Hair follicle dermal papilla cell (primary cell): ENCODE measurements at places on chromosomes 1 and 21. TPM values are rescaled to one million over a fixed set of nuclear protein-coding genes. Genes with fewer than 3 reads are reported as not detected.

Gene RNU1-3
- under 0.01 TPM in 2 replicates for total RNA-seq

Gene FCRL5
- not detected in 2 replicates for total RNA-seq

Gene IVL
- not detected in 2 replicates for total RNA-seq

Gene MYOM3
- total RNA-seq: 0.12 and 0.16 TPM in 2 replicates

Gene CR1L
- total RNA-seq: not detected in 2 replicates

Gene FAM131C
- 0.49 and 0.65 TPM in 2 replicates for total RNA-seq

Gene CLCA1
- total RNA-seq: not detected in 2 replicates

Gene MFAP2
- total RNA-seq: 88.9 and 99.1 TPM in 2 replicates

Gene FCER1A
- not detected in 2 replicates for total RNA-seq

Gene CLDN17
- total RNA-seq: not detected in 2 replicates

Gene TFF3
- not detected in 2 replicates for total RNA-seq

Gene RHCE
- 0.61 and 0.65 TPM in 2 replicates for total RNA-seq

Gene SMCP
- not detected in 2 replicates for total RNA-seq

Gene CAMSAP2
- total RNA-seq: 44.0 and 48.2 TPM in 2 replicates

Gene C21orf58
- 1.9 and 2.6 TPM in 2 replicates for total RNA-seq

Gene HOOK1
- not detected in 2 replicates for total RNA-seq

Gene KCNH1
- 5.8 and 6.3 TPM in 2 replicates for total RNA-seq

Gene RPL5
- 808 and 870 TPM in 2 replicates for total RNA-seq

Gene C1orf116
- total RNA-seq: 0.12 and 0.16 TPM in 2 replicates

Gene ACTA1
- total RNA-seq: 0.16 TPM in 1 of 2 replicates, not detected in the other

Gene RAVER2
- 11.2 and 16.6 TPM in 2 replicates for total RNA-seq

Gene KCNN3
- total RNA-seq: not detected in 2 replicates

Gene OR4F29
- 0.32 TPM in 1 of 2 replicates, not detected in the other for total RNA-seq

Gene PGLYRP4
- not detected in 2 replicates for total RNA-seq

Gene FCRL6
- total RNA-seq: not detected in 2 replicates

Gene HSD11B1
- 2.1 TPM in 1 of 2 replicates, not detected in the other for total RNA-seq

Gene NFIA
- total RNA-seq: 2.4 and 3.9 TPM in 2 replicates

Gene CRB1
- total RNA-seq: 0.12 and 0.49 TPM in 2 replicates

Gene LRIF1
- 11.4 and 11.5 TPM in 2 replicates for total RNA-seq
